ENCODE measurements at places on chromosomes 12 and 14.

DNA sequence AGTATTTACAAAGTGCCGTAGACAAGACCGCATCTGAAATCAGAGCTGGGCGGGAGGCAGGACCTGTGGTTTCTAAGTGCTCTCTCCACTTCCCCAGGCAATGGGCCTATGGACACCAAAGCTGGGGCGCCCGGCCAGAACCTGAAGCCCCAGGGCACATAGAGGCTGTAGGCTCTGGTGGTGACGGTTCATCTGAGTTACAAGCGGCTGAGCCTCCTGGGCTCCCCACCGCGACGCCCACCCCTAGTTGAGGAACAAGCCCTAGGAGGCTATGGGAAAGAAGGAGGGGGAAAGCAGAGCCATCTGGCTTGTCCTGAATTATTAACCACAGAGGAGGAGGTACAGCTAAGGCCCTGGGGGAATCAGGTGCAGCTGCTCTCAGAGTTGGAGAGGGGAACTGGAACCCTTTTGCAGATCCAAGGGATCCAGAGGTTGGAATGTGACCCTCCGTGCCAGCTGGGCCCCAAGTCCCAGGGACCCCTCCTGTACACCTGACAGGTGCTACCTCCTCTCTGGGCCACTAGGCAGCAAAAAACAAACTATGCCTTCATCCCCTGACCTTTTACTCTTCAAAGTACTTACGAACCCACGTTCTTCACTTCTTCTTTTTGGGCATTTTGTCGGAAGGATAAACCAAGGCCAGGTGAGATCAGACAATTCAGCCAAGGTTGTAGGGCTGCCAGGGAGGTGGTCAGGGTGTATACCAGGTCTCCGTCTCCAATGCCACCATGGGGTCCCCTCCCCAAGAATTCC lies 77.2 kb downstream of the ARL6IP4 start:
- DNase-seq: no peak

DNA sequence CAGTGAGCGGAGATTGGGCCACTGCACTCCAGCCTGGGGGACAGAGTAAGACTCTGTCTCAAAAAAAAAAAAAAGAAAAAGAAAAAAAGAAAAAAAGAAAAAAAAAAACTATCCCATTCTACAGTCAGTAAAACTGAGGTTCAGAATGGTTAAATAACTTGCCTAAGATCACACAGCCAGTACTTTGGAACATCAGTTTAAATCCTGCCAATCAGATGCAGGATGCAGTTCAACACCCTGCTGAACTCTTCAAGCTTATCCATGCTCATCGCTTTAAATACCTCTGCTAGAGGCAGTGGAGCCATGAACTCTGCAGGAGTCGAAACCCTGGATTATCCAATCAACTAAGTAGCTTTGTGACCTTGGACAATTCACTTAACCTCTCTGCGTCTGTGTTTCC lies 3.4 kb downstream of the ZNF385A start:
- no peak for DNase-seq

DNA sequence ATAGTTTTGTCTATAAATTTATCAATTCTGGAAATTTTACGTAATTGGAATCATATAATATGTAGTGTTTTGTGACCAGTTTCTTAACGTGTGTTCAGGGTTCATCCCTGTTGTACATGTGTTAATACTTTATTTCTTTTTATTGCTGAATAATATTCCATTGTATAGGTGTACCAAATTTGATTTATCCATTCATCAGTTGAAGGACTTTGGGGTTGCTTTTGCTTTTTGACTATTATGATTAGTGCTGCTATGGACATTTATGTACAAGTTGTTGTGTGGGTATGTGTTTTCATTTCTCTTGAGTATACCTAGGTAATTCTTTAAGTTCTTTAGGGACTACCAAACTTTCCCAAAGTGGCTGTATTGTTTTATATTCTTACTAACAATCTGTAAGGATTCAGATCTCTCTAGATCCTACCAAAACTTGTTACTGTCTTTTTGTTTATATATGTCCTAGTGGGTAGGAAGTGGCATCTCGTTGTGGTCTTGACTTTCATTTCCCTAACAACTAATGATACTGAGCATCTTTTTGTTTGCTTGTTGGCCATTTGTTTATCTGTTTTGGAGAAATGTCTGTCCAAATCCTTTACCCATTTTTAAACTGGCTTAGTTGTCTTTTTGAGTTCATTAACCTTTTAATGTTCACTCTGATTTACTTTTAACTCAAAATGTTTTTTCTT lies 14.9 kb downstream of the VRK1 start:
- no peak for DNase-seq

GRCh38 chr12:9707864-9708808 lies 24.8 kb downstream of the CLECL1 start:
- no peak for DNase-seq

GRCh38 chr14:68625366-68626090 lies 167.3 kb downstream of the ZFP36L1 start:
- no peak for DNase-seq

- DNase-seq: no peak
These were observed 57.2 kb downstream of the LTBP2 start for GRCh38 chr14:74554742-74555362.

- DNase-seq: no peak
These were observed 86.5 kb upstream of the FOXN3 start for GRCh38 chr14:89503431-89503996.

DNA sequence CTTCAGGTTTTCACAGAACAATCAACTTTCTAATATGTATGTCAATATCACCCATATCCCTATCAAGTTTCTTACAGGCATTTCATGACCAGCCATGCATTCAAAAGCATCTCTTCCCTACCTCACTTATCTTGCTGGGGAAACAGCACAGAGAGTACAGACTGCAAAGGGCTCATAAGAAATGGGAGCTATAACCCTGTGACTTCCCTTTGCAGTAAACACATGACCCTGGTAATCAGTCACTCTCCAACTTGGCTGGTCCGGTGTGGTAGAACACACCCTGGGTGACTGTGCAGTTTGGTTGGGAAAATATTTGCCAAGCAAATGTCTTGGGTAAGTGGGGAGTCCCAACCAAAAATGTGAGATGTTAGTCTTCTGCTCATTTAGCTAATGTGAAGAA lies 49.4 kb upstream of the TMCC3 start:
- no peak for DNase-seq

GRCh38 chr12:67909091-67909531 lies 80.1 kb upstream of the IFNG-AS1 start:
- no peak for DNase-seq

DNA sequence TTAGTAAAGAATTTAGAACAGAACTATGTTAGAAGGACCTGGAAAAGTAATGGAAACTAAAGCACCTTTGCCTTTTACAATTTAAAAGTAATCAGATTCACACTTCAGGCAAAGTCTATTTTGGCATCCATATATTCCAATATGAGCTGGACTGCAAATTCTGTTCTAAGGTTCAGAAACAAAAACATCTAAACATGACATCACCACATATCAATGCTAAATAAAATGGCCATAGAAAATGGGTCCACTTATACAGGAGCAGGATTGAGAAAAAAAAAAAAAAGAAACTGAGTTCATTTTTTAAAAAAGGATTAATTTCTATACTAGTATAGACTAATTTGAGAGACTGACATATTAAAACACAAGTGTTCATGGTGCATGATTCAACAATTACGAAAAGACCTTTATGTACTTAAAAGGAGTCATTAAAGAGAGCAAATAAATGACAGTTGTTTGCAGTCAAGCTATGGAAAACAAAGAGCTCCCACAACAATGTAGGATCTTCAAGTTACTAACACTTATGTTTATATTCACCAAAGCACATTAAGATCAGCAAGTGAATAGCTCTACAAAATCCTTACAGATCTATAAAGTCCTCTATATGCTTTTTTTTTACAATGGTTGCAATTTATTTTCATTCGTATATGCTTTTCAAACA lies 45.7 kb downstream of the DICER1 start:
- DNase-seq: no peak

- DNase-seq: no peak
These were observed 31.0 kb downstream of the GNPTAB start for GRCh38 chr12:101799774-101800173.

- no peak for DNase-seq
These were observed 67.6 kb upstream of the CDKN3 start for GRCh38 chr14:54329082-54329695.

DNA sequence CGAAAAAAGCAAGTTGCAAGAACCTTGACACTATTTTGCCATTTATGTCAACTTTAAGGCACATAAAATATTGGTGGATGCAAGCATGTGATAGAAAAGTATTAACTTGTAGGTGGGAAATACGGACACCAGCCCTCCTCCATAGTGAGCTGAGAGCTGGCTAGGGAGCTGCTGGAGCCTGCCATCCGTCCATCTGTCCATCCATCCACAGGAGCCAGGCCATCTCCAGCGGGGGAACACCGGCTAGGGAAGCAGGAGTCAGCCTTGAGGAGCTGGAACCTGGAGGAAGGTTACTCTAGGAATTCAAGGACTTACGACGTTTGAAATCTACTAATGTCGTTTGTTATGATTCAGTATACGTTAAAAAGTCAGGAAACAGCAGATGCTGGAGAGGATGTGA lies 120.7 kb upstream of the C14orf180 start:
- DNase-seq: no peak

GRCh38 chr12:20122274-20122673 lies 246.1 kb upstream of the PDE3A start:
- DNase-seq: no peak

GRCh38 chr12:128810182-128811127 lies 13.3 kb downstream of the SLC15A4 start:
- no peak for DNase-seq

- no peak for DNase-seq
These were observed 6.2 kb downstream of the CALM1 start for GRCh38 chr14:90403065-90403464.

- DNase-seq: no peak
These were observed 66.0 kb downstream of the TMTC3 start for GRCh38 chr12:88207921-88208620.

GRCh38 chr12:98090731-98091130 lies 424.7 kb upstream of the TMPO start:
- DNase-seq: no peak

DNA sequence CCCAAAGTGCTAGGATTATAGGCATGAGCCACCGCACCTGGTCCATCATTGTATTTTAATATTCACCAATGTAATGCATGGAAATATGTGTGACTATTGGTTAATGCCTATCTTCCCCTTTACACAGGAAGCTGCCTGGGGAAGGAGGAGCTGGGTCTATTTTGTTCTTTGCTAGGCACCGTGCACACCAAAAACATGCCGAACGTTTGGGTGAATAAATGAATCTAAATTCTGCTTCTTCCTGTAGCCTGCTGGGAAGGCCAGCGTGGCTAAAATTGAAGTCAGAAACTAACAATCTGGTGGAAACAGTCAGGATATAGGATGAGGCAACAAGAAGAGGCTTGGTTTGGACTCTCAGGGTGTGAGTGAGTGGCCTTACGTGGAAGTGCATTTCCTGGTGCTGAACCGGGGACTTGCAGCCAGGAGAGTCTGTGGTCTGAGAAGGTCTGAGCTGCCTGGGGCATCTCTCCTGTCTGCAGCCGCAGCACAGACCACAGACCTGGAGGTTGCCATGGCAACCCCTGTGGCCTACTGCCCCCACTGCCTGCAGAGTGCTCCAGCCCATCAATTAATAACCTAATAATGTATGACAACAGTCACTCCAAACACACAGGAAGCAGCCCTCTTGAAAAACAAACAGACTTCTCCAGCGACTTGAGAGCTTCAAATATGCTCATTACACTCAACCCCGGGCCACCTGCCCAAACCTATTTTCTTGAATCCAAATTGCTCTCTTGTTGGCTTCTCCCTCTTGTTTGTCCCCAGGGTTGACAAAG lies 5.5 kb upstream of the GPR68 start:
- DNase-seq: no peak

- DNase-seq: no peak
These were observed 27.4 kb upstream of the TSPAN9 start for GRCh38 chr12:3049611-3050249.

GRCh38 chr12:116306968-116307367 lies 29.5 kb upstream of the MED13L start:
- no peak for DNase-seq

DNA sequence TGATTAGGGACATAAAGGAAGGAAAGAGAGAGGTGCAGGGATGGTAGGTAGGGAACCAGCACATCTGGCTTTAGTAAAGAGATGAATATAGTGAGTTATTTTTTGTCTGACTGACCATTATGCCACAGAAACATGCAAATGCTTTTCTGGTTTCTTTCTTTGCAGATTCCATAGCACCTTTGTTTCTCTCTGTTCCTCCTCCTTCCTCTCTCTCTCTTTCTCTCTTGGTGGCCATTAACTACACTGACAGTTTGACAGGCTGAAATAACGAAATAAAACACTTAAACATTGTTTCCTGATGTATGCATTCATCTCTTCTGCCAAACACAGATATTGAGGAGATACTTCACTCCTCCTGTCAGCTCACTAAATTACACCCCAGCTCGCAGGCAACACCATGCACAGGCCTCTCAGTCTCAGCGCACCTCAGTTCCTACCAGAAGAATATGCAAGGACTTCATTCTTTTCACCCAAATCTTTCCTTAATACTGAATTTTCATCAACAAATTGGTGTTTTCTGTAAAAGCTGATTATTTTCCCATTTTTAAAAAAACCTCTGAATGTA lies 406.9 kb upstream of the SOX5 start:
- DNase-seq: no peak

DNA sequence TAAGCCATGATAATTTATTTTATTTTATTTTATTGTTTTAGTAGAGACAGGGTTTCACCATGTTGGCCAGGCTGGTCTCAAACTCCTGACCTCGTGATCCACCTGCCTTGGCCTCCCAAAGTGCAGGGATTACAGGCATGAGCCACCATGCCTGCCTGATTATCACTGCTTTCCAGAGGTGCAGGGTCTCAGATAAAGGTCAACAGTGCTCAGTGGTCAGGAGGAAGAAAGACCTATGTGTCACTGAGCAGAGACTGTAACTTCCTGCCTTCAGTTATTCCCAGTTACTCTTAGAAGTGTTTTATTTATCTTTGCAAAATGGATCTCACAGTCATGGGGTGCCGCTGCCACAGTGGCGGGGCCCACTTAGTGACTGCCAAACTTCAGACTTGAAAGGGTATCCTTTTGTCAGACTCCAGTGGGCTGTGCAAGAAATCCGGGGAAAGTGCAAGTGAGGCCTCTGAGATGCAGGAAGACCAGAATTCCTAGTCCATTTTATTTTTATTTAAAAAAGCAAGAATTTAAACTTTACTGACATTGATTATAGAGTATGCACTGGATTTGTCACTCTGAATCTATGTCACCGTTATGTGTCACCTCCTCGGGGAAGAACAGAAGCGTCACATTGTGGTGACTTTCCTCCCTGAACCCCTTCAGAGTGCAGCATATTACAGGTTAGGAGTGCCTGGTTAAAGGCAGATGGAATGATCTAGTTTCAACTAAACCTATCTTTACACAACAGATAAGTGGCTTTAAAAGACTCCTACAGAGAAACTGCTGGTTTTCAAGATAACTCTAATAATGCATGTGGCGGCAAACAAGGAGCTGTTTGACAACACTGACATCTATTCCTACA lies 59.1 kb upstream of the BICD1 start:
- no peak for DNase-seq

DNA sequence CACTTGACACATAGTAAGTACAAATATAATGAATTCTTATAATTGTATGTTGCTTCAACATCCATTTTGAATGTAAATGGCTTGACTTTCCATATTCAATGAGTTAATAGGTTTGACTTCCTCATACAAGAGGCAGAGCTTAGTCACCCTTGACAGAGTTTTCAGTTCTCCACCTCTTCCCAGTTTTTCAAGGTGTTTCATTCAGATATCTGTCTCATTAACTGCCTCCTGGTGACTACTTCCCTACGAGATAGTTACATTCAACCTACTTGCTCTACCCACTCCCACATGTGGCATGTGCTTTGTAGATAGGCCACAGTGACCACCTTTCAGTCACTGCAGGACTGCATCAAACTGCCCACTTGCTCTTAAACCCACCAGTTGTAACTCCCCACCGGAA lies 60.0 kb downstream of the MYF5 start:
- DNase-seq: no peak

Measured in stimulated activated CD8-positive, alpha-beta memory T cell treated with anti-CD3 and anti-CD28 coated beads, Interleukin-15, amount 100 ng/mL, for 24 hours (primary cell).